Left cardiac atrium (tissue), 4 donors: ENCODE measurements at places on chromosomes 1 and 21.

GRCh38 chr1:168287237-168287664 is 6.6 kb downstream of the TBX19 start:
- no peak for DNase-seq

GRCh38 chr1:54996869-54997710 is 1.6 kb upstream of the BSND start:
- no peak for DNase-seq

GRCh38 chr1:113434874-113435175 is 44.5 kb downstream of the MAGI3 start:
- no peak for DNase-seq

DNA sequence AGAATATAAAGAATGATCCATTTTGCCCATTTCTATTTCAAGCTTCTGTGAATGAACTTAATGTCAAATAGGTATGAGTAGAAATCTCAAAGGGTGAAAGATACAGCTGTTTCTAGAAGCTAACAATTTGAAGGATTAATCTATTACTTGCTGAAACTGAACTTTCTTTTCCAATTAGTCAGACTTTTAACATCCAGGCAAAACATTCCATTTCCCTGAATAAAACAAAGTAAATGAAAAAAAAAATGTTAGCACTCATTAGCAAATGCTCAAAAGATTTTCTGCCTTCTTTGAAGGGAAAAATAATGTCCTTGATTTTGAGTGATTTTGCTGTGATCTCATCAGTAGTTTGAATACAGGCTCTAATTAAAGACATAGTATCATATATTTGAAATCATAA is 447.6 kb upstream of the PRMT6 start:
- no peak for DNase-seq

- no peak for DNase-seq
Observed at GRCh38 chr1:147091801-147092200, 80.5 kb downstream of the PRKAB2 start.

DNA sequence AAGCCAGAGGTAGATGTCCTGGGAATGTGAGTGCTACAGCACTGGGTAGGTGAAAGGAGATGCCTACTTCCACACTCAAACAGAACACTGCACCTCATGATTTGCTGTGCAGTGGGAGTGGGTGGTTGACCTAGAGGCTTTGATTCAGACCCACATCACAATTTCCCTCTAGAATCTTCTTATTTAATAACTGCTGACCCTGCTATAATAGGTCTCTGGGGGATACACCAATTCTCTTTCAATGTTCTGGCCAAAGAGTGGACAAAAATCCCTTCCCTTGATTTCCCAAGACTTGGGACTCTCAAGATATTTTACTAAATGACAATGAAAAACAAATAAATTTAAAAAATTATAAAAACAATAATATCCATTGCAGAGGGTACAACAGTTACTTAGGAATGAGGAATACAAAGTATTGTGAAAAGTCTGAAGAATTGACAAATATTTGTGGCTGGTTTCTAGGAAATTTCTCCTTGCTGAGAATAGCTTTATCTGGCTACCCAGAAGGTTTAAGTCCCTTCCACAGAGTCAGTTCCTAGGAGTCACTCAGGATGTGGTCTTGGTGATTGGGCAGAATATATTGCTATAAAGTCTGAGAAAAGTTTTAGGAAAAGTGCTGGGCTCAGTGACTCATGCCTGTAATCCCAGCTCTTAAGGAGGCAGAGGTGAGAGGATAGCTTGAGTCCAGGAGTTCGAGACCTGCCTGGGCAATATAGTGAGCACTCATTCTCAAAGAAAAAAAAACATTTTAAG is 2.4 kb upstream of the FCGR2A start:
- DNase-seq = no peak

DNA sequence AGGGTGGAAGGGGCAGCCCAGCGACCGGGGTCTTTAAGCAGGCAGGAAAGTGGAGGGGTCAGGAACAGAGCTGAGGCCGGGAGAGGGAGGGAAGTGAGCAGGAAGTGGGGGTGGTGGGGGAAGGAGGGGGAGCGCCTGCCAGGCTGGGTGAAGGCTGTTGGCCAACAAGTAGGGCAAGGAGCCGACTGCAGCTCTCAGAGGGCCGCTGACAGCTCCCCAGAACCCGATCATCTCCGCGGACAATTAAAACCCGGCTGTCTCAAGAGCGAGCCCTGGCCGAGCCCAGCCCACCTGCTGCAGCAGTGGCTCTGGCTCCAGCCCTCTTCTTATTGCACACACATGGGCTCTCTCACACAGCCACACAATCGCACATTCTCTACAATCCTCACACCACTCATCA is 51.6 kb downstream of the GRIK3 start:
- no peak for DNase-seq
